ENCODE measurements at places on chromosomes 3 and 15. TPM values are rescaled to one million over a fixed set of nuclear protein-coding genes. Genes with fewer than 3 reads are reported as not detected.

FETUB gene
- not detected for total RNA-seq

TRH gene
- not detected for total RNA-seq

CACNA2D2 gene
- total RNA-seq: not detected

TEX55 gene
- not detected for total RNA-seq

SLC2A2 gene
- total RNA-seq: 0.12 TPM

SLC9C1 gene
- total RNA-seq: not detected

TRIM69 gene
- total RNA-seq: 37.2 TPM

OXTR gene
- 68.4 TPM for total RNA-seq

DAZL gene
- total RNA-seq: not detected

DNA sequence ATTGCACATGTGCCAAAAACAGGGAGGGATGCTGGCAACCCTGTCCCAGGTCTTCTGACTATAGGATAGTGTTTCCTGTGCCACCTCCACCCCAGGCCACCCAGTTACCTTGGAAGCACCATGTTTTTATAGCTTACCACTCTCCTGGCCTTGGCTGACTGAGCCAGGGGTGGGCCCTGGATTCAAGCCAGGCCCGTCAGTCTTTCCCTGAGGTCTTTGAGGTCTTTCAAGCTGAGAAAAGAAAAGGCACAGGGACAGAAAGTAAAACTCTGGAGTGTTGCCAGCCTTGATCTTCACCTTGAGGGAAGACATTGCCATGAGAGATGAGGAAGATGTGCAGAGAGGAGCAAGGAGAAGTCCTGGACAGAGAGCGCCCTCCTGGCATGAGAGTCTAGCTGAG, 46.3 kb downstream of the SYNM start:
- DNase-seq: no peak

GRCh38 chr3:17967111-17967510, 224.7 kb upstream of the TBC1D5 start:
- DNase-seq: no peak

GRCh38 chr3:133753779-133754164, 7.6 kb downstream of the TF start:
- no peak for DNase-seq

GRCh38 chr3:129840707-129841360, 52.7 kb downstream of the TMCC1 start:
- no peak for DNase-seq

DNA sequence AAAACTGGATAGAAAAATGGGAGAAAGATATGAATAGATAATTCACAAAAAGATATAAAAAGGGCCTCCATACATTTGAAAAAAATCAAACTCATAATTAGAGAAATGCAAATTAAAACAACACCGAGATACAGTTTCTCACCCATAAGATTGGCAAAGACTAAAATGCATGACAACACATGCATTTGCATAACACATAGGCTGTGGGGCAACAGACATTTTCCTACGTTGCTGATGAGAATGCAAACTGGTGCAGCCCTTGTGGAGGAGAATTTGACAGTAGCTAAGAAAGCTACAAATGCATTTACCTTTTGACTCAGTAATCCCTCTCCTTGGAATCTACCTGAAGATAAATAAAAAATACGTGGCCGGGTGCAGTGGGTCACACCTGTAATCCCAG, 11.4 kb upstream of the CAND2 start:
- no peak for DNase-seq

DNA sequence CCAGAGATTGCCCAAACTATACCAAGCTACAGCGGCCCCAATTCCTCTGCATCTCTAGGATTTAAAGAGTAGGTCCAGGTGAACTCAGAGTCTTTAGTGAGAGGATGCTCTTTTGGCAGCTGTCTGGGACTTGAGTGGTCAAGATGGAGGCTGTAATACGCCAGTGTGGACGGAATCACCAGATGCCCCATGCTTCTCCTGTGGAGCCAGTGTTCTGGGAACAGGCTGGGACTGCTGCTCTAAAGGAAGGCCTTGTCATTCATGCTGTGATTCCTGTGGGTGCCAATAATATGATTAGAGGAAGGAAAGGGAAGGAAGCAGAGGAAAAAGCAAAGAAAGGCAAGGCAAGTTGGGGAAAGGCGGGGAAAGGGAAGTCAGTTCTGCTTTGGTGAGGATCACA, 17.4 kb upstream of the NOX5 start:
- DNase-seq: no peak

- no peak for DNase-seq
Measured at GRCh38 chr3:191414732-191415131, 46.2 kb upstream of the PYDC2 start.

DNA sequence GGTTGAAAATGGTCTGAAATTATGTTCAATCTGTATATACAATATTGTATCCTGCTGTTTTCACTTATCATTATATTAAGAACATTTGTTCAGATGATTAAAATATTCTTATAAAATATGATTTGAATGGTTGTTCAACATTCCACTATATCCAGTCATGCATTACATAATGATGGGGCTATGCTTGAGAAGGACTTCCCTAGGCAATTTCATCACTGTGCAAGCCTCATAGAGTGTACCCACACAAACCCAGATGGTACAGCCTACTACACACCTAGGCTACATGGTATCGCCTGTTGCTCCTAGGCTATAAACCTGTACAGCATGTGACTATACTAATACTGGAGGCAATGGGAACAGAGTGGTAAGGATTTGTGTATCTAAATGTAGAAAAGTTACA, 30.5 kb downstream of the SLC7A14 start:
- DNase-seq: no peak

- DNase-seq: no peak
Measured at GRCh38 chr15:68413363-68414205, 18.4 kb downstream of the ITGA11 start.

DNA sequence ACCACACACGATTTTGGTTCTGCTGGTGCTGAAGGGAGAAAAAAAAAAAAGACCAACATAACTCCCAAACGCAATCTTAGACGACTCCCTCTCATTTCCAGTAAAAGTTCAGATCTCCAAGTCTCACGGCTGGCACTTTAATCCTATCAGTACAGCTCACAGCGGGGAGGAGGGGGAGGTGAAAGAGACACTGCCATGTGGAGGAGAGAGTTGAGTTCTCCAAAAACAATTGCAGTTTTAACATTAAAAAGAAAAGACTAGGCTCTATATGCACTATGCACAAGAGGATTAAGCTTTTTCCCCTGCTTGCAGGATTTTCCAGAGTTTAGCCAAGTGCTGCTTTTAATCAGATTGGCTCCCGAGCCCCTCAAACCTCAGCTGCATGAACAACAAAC, 16.8 kb downstream of the BMF start:
- DNase-seq: no peak

- DNase-seq: no peak
Measured at GRCh38 chr15:87707566-87708130, 548.9 kb downstream of the NTRK3 start.

DNA sequence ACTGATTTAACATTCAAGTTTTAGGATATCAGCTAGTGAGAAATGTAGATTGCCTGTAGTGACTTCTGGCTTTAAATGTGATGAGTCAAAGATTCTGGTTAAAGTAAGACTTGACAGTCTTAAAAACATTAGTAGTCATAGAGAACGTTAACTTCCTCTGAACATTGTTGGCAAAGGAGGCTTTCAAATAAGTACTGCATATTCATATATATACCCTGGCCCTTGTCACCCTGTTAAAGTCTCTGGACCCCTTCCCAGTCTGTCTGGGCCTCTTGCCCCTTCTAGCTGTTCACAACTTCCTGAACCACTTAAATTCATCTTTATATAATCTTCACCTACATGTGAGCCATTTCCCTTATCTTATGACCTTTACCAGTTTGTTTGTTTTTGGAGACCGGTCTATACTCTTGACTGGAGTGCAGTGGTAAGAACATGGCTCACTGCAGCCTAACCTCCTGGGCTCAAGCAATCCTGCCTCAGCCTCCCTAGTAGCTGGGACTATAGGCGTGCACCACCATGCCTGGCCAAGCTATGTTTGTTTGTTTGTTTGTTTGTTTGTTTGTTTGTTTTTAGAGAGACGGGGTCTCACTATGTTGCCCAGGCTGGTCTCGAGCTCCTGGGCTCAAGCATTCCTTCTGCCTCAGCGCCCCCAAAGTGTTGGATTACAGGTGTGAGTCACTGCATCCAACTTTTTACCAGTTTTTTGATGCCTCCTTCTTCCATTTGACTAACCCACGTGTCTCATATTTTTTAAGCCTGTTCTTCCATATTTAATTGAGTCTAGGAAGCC, 64.4 kb upstream of the CRTC3 start:
- peak; percentile 83 for DNase-seq

- DNase-seq: no peak
Measured at GRCh38 chr3:117962750-117963149, 1071.9 kb downstream of the IGSF11 start.

DNA sequence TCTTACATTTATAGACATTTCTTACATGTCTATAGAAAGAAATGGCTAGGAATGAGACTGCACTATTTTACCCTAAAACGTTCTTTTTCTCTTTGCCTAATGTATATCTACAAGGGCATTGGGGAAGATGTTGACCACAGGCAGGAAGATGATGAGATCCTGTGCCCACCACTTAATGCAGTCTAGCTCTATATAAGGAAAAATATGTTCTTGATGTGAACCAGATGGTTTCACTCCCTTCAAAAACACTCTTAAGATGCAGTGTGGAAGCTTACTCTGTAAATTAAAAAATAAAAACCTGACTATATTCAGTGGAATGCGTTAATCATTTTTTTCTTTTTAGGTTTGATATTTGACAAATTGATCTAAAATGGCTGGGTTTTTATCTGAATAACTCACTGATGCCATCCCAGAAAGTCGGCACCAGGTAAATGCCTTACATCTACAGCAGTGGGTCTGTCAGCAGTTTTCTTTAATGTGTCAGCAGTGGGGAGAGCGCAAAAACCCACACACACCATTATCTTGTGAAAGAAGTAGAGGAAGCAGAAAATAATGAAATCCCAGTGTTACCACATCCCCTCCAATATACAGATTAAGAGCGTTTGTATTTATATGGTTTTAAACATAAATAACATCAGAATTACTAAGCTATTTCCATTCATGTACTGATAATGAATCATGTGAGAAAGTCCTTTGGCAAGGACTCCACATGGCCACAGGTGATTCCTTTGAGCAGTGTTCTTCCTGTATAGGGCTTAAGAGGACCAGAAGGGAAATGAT, 10.1 kb downstream of the AGTR1 start:
- peak; percentile 15 for DNase-seq

DNA sequence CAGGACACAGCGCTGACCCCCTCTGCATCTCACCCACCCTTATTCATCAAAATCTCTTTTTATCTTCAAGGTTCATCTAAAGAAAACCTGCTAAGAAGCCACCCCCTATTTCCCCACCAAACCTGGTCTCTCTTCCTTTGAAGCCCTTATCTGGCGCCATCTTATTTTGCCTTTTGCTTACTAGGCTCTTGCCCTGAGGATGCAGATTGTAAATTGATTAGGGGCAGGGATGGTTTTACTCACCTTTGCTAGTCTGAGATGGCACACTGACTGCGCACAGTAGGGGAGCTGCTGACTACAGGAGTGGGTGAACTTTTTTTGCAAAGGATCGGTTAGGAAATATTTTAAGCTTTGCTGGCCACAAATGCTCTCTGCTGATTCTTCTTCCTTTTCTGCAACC, 78.9 kb upstream of the BHLHE40 start:
- DNase-seq: no peak

- peak; percentile 34 for DNase-seq
Measured at GRCh38 chr3:43378066-43378935, 92.0 kb downstream of the SNRK start.

GRCh38 chr3:123137001-123137400, 64.7 kb upstream of the SEC22A start:
- no peak for DNase-seq

GRCh38 chr15:92661956-92662355, 6.4 kb upstream of the FAM174B start:
- no peak for DNase-seq

DNA sequence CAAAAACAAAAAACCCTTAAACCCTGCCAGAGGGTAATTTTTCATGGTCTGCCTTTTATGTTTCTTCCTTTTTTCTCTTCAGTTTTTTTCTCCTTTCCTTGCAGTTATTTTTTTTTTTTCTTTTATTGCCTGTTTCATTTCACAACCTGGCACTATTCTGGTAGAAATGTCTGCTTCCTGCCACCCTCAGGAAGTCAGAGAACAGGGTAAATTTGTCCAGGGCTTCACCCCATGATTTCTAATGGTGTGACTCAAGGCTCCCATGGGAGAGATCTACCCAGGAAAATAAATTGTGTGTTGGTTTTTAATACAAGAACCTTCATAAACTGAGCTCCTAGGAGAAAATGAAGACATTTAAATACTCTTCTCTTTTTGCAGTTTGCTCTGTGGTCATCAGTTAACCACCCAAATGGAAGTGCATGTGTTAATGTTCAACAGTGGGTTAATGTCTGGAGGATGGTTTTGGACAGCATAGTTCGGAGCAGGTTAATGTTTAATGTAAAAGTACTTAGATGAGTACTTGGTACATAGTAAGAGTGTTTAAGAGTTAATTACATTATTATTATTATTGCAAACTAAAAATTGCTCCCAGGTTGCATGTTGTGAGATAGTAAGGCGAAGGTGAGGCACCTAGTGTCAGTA, 45.9 kb downstream of the CGNL1 start:
- peak; percentile 5 for DNase-seq

- DNase-seq: no peak
Measured at GRCh38 chr3:177711637-177712036, 514.4 kb upstream of the TBL1XR1 start.

- DNase-seq: no peak
Measured at GRCh38 chr3:118991775-118992174, 42.9 kb downstream of the IGSF11 start.

DNA sequence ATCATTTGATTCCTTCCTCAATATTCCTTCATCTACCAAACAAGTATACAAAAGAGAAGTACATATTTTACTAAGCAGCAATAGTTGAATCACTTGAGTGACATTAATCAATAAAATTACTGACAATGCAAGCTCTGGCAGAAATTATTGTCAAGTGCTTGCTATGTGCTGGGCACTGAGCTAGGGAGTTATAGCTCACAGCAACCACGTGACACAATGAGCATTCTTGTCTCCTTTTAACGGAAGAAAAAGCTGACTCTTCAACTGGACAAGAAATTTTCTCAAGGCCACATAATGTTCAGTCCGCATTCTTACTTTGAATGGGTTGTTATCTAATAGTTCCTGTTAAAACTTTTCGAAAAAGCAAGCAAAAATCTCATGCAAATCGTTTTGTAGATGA, 500.1 kb downstream of the PYDC2 start:
- DNase-seq: no peak

DNA sequence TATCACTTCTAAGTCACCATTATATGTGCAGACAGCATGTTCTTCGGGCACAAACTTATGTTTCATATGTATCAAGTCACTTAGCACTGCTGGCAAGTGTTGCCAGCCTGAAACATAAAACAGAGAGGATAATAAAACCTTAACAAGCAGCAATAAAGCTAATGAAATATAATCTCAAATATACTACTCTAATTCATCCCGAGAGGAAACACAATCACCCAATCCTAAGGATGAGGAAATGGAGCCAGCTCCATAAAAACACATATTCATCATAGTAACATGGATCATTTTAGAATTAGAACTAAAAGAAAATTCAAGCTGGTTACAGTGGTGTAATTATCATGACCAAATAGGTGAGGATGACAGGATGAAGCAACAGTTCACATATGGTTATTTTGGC, 1072.7 kb downstream of the EPHA3 start:
- no peak for DNase-seq

- peak; percentile 2 for DNase-seq
Measured at GRCh38 chr15:94412979-94413746, 181.8 kb downstream of the MCTP2 start.

GRCh38 chr15:67548236-67548852, 5.8 kb downstream of the MAP2K5 start:
- DNase-seq: peak; percentile 30

- DNase-seq: no peak
Measured at GRCh38 chr15:57328479-57328878, 47.8 kb upstream of the CGNL1 start.

- no peak for DNase-seq
Measured at GRCh38 chr15:95059346-95059905, 828.1 kb downstream of the MCTP2 start.
